ENCODE measurements at places on chromosomes 7 and 10. TPM values are rescaled to one million over a fixed set of nuclear protein-coding genes. Genes with fewer than 3 reads are reported as not detected.

DNA sequence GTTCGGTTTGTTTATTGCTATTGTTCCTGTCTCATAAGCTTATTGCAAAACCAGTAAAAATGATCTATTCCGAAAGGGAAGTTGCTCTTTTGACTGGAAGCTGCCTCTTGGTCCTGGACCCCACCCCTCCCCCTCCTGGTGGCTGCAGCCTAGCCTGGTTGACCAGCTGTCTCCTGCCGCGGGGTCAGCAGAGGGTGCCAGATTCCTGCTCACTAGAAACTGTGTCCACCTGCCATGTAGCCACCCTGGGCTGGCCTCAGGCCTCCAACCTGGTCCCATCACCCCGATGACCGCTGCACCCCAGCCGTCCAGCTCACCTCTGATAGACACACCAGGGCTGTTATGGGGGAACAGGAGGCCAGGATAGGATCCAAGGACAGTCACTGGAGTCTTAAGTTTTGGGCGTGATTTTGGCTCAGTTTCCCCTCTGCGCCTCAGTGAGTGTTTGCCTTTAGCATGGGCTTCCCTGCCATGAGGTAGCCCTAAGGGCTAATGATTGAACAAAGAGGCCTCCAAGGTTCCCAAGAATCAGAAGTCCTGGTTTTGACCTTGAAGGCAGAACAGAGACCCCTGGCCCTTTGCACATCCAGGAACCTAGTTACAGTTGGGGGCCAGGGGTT lies 32.9 kb upstream of the SLF2 start:
- no peak overlapping the region for H3K4me3 ChIP-seq
- no peak for DNase-seq
- no peak overlapping the region for H3K27ac ChIP-seq
- H3K36me3 ChIP-seq, result no peaks in the 10 kb centered on the region
- H3K27me3 ChIP-seq, result peaks cover 3% of the 10 kb centered on the region

GRCh38 chr10:48564466-48565160 lies 40.3 kb downstream of the ARHGAP22 start:
- H3K27ac ChIP-seq, result no peak overlapping the region
- H3K4me1 ChIP-seq, result no peaks in the 10 kb centered on the region
- DNase-seq, result no peak
- H3K4me3 ChIP-seq, result no peak overlapping the region
- no peaks in the 10 kb centered on the region for H3K36me3 ChIP-seq

DNA sequence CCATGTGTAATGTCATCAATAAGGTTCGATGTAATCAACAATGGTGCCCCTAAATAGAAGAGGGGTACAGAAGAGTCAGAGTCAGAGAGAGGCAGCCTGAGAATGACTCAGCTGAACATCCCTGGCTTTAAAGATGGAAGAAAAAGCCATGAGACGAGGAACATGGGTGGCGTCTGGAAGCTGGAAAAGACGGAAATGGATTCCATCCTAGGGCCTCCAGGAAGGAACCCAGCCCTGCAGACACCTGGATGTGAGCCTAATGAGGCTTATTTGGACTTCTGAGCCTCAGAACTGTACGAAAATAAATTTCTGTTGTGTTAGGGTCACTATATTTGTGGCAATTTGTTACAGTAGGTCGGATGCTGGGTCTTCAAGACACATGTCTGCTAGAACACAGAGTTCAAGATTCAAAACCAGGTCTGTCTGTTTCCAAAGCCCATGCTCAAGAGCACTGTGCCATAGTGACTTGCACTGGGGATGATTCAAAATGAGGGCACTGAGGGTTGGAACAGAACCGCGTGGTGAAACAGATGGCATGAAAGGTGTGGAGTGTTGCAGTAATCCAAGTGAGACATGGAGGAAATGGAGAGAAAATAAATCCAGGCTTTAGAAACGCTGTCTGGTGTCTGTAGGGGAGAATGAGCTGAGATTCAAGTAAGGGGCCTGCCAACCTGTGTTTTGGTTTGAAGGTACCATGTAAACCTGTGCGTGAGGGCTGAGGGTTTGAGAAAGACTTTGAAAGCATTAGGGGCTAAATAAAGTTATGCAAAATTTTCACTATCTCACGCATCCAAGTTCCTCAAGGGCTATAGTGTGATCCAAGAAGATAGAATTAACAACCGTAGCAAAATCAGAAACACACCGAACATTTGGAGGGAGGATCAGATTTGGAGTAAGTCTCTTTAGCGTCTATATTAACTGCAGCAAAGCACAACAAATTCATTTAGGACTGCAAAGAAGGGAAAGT lies 849.1 kb upstream of the AUTS2 start:
- H3K27ac ChIP-seq, result no peak overlapping the region
- no peaks in the 10 kb centered on the region for H3K27me3 ChIP-seq
- H3K4me1 ChIP-seq, result no peaks in the 10 kb centered on the region
- no peak for DNase-seq
- no peaks in the 10 kb centered on the region for H3K36me3 ChIP-seq
- no peak overlapping the region for H3K4me3 ChIP-seq

DNA sequence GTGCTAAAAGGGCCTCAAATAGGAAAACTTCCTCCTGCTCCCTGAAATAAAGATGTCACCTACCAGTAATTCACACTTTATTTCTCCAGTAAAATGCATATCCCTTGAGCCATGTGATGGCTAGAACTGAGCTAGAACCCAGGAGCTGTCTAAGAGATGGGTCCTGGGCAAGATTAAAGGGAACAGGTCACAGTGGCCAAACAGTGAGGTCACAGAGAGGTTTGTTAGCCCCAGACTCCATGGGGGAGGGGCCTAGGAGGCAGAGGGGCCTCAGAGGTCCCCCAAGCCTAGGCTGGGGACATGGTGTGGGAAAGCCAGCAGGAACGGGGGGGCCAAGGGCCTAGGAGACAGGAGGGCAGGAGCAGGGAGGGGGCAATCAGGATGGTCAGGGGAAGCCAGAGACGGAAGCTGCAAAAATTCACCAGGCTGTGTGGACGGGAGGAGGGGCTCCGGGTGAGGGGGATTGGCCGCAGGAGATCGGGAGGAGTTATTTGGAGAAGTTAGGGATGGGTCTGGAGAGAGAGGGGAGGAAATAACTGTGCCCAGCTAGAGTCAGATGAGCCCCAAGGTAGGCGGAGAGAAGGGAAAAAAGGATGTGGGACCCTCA lies 3.3 kb downstream of the FBXO24 start:
- no peak for DNase-seq
- H3K36me3 ChIP-seq, result no peaks in the 10 kb centered on the region
- no peak overlapping the region for H3K4me3 ChIP-seq

DNA sequence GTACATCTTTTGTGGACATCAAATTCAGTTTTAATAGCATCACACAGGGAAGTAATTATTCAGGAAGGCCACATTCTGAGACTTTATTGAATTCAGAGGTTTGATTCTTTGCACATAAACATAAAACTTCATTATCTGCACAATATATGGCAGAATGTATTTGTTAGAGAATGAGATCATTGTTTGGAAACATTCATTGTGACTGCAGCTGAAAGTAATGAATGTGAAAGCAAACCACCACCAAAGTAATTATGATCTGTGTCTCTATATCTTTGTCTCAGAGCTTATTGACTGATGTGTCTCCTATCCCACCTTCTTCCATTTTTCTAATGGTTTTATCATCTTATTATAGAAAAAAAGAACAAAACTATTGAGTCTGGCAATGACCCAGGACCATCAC lies 340.9 kb upstream of the PCDH15 start:
- H3K4me3 ChIP-seq, result no peak overlapping the region
- no peaks in the 10 kb centered on the region for H3K4me1 ChIP-seq
- H3K27ac ChIP-seq, result no peak overlapping the region

GRCh38 chr10:20966426-20966825 lies 69.3 kb upstream of the NEBL start:
- H3K4me3 ChIP-seq, result no peak overlapping the region
- H3K36me3 ChIP-seq, result no peaks in the 10 kb centered on the region
- DNase-seq, result no peak
- H3K27me3 ChIP-seq, result no peaks in the 10 kb centered on the region

- H3K27me3 ChIP-seq, result no peaks in the 10 kb centered on the region
- H3K4me3 ChIP-seq, result no peak overlapping the region
- H3K4me1 ChIP-seq, result peaks cover 18% of the 10 kb centered on the region
- no peak for DNase-seq
- no peaks in the 10 kb centered on the region for H3K36me3 ChIP-seq
These were observed 104.2 kb downstream of the COL26A1 start for GRCh38 chr7:101466871-101467270.

DNA sequence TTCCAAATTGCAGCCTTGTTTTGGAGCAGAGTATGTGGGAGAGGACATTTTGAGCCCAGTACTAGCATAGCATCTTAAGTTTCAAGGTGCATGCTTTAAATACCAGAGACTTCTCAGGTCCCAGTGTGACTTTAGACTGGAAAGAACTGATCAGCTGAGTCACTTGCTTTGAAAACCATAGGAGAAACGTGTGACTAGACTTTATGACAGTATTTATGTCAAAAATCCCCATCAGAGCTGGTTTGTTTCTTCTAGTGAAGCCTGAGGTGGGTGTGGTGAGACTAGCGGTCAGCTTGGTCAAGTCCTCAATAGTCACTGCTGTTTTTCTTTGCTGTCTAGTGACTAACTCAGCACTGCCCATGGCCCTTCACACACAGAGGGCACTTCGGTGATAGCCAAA lies 724.2 kb downstream of the GATA3 start:
- H3K4me1 ChIP-seq, result peaks cover 3% of the 10 kb centered on the region
- no peak overlapping the region for H3K27ac ChIP-seq
- H3K4me3 ChIP-seq, result no peak overlapping the region
- H3K27me3 ChIP-seq, result no peaks in the 10 kb centered on the region

DNA sequence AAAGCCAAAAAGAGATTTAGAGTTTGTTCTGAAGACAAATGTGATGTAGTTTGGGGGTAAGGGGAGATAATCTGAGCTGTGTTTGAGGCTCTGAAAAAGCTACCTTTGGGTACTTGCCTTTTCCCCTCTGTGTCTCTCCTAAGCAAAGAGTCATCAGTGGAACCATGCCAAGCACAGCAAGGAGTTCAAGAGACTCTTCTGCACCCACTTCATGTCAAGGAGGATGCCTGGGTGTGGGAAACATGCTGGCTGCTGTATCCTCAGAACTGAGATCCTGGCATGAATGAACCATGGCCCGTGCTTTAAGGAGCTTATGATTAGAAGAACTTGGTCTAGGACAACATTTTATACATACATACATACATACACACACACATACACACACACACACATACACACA lies 142.9 kb downstream of the NOC3L start:
- no peak overlapping the region for H3K4me3 ChIP-seq
- DNase-seq, result no peak
- H3K27ac ChIP-seq, result no peak overlapping the region
- no peaks in the 10 kb centered on the region for H3K36me3 ChIP-seq

- peak; percentile 46 for DNase-seq
- H3K36me3 ChIP-seq, result no peaks in the 10 kb centered on the region
- H3K27ac ChIP-seq, result no peak overlapping the region
- no peak overlapping the region for H3K4me3 ChIP-seq
These were observed 1.3 kb upstream of the TAS2R38 start for GRCh38 chr7:141974831-141975230.

GRCh38 chr10:132847416-132847777 lies 61.5 kb upstream of the NKX6-2 start:
- H3K36me3 ChIP-seq, result no peaks in the 10 kb centered on the region
- peaks cover 21% of the 10 kb centered on the region for H3K4me1 ChIP-seq

- DNase-seq, result no peak
- no peaks in the 10 kb centered on the region for H3K36me3 ChIP-seq
- no peak overlapping the region for H3K27ac ChIP-seq
- H3K4me1 ChIP-seq, result no peaks in the 10 kb centered on the region
- no peaks in the 10 kb centered on the region for H3K27me3 ChIP-seq
These were observed 10.5 kb upstream of the GATAD1 start for GRCh38 chr7:92436612-92437445.

DNA sequence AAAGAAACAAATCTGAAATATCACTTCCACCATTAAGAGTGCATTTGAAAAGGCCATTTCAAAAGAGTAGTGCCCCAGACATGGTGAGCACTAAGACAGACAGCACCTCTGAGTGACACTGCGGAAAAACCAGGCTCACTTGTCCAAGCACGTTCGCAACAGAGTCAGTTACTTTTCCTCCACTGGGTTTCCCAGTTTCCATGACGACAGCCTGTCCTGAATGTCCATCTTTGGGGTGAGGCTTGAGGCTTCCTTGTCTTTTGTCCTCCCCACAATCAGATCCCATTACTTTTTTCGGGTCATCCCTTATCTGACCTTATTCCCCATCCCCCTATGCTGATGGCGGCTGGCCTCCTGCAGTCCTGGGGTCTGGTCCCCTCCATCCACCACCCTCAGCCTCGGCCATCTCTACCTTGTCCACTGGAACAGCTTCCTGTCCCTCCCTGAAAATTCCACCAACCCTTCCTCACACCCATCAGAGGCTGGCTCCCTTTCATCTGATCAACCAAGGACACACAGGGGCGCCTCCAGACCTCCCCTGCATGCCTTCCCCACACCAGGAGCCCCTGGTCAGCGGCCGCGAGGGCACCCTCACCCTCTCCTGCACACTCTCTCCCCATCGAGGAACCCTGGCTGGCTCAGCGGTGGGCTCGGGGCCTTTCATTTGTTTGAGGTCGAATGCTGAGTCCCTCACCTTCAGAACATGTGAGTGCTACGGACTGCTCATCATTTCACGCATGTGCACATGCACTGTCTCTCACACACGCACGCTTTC lies 363.6 kb downstream of the DNAJB6 start:
- no peak overlapping the region for H3K27ac ChIP-seq
- H3K27me3 ChIP-seq, result peaks cover 55% of the 10 kb centered on the region
- H3K4me3 ChIP-seq, result no peak overlapping the region
- H3K4me1 ChIP-seq, result no peaks in the 10 kb centered on the region
- no peaks in the 10 kb centered on the region for H3K36me3 ChIP-seq

DNTT gene
- total RNA-seq, result 38.7 TPM

FOXP2 gene
- total RNA-seq, result 0.19 TPM

AMPH gene
- total RNA-seq, result 1.4 TPM

WDR86 gene
- total RNA-seq, result 5.0 TPM

SPDYE9 gene
- not detected for total RNA-seq
